Fibroblast of upper back skin (primary cell): ENCODE measurements at places on chromosomes 13 and 19.

DNA sequence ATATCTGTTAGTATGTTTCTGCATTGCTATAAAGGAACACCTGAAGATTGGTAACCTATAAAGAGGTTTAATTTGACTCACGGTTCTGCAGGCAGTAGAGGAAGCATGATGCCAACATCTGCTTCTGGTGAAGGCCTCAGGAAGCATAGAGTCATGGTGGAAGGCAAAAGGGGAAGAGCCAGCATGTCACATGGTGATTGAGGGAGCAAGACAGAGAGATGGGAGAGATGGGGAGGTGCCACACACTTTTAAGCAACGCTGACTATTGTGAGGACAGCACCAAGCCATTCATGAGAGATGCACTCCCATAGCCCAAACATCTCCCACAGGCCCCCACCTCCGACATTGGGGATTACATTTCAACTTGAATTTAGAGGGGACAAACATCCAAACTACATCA lies 32.8 kb downstream of the COG6 start:
- DNase-seq: no peak

GRCh38 chr13:28558567-28558966 lies 63.6 kb upstream of the FLT1 start:
- DNase-seq: no peak

DNA sequence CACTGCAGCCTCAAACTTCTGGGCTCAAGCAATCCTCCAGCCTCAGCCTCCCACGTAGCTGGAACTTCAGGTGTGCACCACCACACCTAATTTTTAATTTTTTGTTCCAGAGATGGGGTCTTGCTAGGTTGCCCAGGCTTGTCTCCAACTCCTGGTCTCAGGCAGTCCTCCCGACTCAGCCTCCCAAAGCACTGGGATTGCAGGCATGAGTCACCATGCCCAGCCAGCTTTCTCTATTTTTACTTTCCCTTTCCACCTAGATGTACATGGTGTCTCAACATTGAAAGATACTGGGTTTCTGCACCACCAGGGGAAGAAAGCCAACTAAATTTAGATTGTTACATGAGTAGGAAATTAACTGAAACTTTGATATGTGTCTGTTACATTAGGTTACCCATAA lies 13.8 kb upstream of the ZNF846 start:
- no peak for DNase-seq

- no peak for DNase-seq
Measured at GRCh38 chr13:93280688-93281087, 54.1 kb downstream of the GPC6 start.

DNA sequence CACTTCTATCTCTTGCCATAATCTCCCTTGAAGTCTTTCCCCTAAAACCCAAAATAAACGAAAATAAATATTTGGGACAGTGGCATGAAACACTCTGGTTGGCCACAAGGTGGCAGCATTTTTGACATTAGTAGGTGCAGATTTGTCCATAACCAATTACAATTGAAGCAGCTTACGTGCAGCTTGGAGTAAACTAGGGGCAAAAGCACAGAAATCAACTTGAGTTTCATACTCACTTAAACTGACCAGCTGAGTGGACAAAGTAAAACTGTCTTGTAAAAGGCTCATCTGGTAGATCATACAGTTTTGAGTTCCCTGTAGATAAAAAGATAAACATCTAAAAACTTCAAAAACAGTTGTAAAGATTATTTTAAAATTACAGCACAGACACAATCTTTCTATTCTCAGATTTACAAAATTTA lies 18.8 kb downstream of the PDCD5 start:
- DNase-seq: peak; percentile 56

GRCh38 chr13:99859178-99860177 lies 112.1 kb downstream of the ZIC5 start:
- no peak for DNase-seq

- peak; percentile 63 for DNase-seq
Measured at GRCh38 chr13:26600343-26600742, 42.9 kb downstream of the WASF3 start.
